Muscle of leg (tissue), 16 donors: ENCODE measurements at places on chromosomes 3 and 15. TPM values are rescaled to one million over a fixed set of nuclear protein-coding genes. Genes with fewer than 3 reads are reported as not detected.
A peak's percentile ranks its signal among the peaks of the same experiment; 100 is the strongest.

DNAH1 gene
- 5.4 TPM for polyA plus RNA-seq

KNG1 gene
- 0.65 TPM for polyA plus RNA-seq

NRG4 gene
- 0.28 TPM for polyA plus RNA-seq

TMEM115 gene
- 27.7 TPM for polyA plus RNA-seq

WWTR1 gene
- 80.7 TPM for polyA plus RNA-seq

DNA sequence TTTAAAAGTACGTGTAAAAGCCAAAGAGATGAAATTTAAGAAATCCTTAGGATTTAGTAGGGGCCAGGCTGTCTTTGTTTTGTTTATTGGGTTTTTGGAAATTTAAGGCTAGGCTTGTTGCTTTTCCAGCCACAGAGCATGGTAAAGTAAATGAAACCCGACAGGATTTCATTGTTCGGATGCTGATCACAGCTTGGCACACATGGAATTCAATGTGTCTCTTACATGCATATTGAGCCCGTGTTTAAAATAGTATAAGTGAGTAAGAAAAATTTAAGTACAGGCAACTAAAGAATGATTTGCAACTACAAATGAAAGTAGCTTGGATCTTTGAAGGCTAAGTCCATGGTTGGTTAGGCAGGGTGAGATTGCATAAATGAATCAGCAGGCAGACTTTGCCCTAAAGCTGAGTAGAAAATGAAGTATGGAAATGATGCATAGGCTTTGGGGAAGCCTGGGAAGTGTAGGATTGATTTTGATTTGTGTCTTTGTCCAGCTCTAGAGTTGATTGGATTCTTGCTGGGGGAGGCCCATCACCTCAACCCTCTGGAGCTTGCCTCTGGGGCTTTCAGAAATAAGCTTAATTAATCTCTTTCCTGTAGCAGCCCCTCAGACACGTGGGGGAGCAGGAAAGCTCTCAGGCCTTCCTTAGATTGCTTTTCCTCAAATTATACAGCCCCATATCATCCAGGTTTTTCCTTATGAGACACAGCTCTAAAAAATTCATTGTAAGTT lies 68.2 kb upstream of the ADAMTSL3 start:
- DNase-seq: no peak

GRCh38 chr15:72077950-72078349 lies 40.0 kb downstream of the MYO9A start:
- no peak for DNase-seq

DNA sequence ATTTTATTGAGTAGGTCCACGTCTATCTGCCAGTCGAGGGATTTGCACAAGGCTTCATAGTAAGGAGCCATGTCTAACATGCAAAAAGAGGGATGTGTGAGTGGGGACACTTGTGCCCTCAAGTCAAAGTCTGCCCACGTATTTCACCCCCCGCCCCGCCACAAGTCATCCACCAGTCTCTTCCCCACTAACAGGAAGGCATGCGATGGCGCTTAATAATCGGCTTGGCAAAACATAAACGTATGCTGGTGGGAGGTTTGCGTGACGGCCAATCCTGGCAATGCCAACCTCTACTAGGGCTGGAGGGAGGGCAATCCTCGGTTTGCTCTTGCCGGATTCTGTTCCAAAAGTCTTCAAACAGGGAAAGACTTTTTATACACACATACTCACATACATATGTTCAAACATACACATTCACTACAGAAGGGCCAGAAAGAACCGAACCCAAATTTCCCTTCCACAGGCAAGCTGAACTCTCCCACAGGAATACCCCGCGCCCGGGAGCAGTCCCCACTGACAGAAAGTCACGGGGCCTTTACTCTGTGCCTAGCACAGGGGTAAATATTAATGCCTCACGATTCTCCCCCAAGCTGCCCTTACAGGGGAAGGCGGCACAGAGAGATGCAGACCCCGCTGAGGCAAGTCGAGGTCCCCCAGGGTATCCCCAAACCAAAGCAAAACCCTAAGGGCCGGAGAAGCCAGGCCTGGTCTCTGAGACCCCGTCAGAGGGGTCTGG lies 675 bp downstream of the PSMD6 start:
- peak; percentile 20 for DNase-seq

GRCh38 chr3:18444595-18445400 lies 19.7 kb upstream of the SATB1 start:
- DNase-seq: peak; percentile 88

- DNase-seq: no peak
Measured at GRCh38 chr3:12574661-12575060, 17.8 kb downstream of the MKRN2 start.

- no peak for DNase-seq
Measured at GRCh38 chr3:147661916-147662315, 252.8 kb downstream of the ZIC1 start.

GRCh38 chr3:71395470-71395869 lies 188.1 kb downstream of the FOXP1 start:
- no peak for DNase-seq

- no peak for DNase-seq
Measured at GRCh38 chr15:94387849-94388441, 156.6 kb downstream of the MCTP2 start.
